ENCODE measurements at places on chromosomes 7 and 10.
A peak's percentile ranks its signal among the peaks of the same experiment; 100 is the strongest.

DNA sequence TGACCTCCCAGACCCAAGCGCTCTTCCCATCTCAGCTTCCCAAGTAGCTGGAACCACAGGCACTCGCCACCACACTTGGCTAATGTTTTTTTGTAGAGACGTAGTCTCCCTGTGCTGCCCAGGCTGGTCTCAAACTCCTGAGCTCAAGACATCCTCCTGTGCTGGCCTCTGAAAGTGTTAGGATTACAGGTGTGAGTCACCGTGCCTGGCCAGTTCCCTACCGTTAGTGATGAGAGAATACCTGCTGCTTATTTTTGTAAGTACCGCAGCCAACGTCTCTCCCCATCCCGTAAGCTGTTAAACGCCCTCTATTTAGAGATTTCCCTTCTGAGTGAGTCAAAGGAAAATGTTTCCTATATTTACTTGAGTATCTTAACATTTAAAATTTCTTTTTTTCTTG, 38.5 kb upstream of the PDLIM1 start:
- no peaks in the 10 kb centered on the region for H3K4me1 ChIP-seq
- H3K27me3 ChIP-seq: no peaks in the 10 kb centered on the region
- no peak overlapping the region for H3K27ac ChIP-seq
- no peaks in the 10 kb centered on the region for H3K36me3 ChIP-seq

DNA sequence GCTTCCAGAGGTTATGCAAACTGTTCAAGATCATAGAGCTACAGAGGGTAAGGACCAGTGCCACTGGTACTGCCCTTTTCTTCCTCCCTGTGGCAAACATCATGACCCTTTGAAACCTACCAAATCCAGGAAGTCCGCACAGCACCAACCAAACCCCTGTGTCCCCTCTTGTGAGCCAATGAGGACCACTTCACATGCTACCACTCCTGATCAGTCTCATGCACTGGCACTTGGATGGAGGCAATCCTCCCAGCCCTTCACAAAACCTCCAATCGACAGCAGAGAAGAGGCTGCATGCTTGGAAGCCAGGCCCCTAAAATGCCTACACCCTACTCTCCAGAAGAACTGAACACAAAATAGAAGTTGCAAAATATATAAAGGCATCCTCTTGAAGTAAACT, 248.0 kb downstream of the TNS3 start:
- no peaks in the 10 kb centered on the region for H3K4me1 ChIP-seq
- no peaks in the 10 kb centered on the region for H3K36me3 ChIP-seq
- no peaks in the 10 kb centered on the region for H3K27me3 ChIP-seq
- H3K4me3 ChIP-seq: no peak overlapping the region
- DNase-seq: no peak
- H3K27ac ChIP-seq: no peak overlapping the region

DNA sequence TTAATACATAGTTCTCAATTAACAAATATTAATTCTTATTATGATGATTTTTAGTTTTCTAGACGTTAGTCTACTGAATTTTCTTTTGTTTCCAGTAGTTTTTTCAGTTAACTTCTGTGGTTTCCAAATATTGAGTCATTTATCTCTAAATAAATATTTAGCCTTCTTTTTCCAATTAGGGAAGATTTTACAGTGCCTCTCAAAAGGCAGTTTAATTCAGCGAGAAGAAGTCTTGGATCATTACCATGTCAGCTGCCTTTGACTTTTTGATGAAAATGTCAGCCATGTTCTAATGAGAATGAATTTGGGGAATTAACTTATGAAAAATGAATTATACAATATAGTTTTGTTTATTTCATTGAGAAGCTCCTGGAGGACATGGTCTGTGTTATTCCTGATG, 90.0 kb downstream of the CDK14 start:
- H3K4me3 ChIP-seq: no peak overlapping the region
- no peaks in the 10 kb centered on the region for H3K4me1 ChIP-seq
- H3K36me3 ChIP-seq: no peaks in the 10 kb centered on the region
- no peaks in the 10 kb centered on the region for H3K27me3 ChIP-seq
- DNase-seq: no peak

DNA sequence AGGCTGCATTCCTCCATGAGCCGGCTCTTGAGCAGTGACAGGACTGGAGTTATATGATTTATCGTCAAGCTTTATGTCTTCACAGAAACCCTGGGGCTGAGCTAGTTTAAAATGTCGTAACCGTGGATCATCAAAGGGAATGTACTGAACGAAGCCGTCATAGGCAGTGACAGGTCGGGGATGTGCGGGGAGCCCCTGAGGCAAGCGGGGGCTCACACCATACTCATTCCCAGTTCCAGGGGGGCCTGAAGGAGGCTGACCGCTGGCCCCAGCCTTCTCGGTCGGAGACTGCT, 30.7 kb downstream of the JCAD start:
- H3K4me3 ChIP-seq: peak overlapping the region; percentile 68
- DNase-seq: no peak

GRCh38 chr10:107656932-107657331, 492.4 kb upstream of the SORCS1 start:
- H3K27me3 ChIP-seq: no peaks in the 10 kb centered on the region
- H3K36me3 ChIP-seq: no peaks in the 10 kb centered on the region
- no peak for DNase-seq

DNA sequence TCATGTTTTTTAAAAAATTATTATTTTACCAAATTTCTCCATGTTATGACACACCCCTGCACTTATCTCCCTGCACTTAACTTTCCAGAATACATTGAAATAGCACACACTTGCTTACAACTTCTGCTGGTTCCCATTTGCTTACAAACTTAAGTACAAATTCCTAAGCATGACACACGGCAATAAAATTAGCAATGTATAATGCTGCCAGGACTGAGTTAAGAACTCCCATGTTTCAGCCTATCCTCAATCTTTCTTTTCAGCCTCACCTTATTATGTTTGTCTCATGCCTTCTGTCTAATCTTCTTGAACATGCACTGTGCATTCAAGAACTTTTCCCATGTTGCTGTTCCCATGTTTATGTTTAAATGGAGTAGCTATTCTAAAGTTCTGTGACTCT, 40.8 kb downstream of the PRPS1L1 start:
- no peak for DNase-seq
- H3K27me3 ChIP-seq: no peaks in the 10 kb centered on the region
- H3K4me3 ChIP-seq: no peak overlapping the region

GRCh38 chr7:151378011-151378410, 31.8 kb downstream of the WDR86 start:
- H3K4me1 ChIP-seq: peaks cover 8% of the 10 kb centered on the region
- no peak overlapping the region for H3K27ac ChIP-seq
- peaks cover 36% of the 10 kb centered on the region for H3K36me3 ChIP-seq
- H3K27me3 ChIP-seq: peaks cover 12% of the 10 kb centered on the region
- no peak overlapping the region for H3K4me3 ChIP-seq
- no peak for DNase-seq

- DNase-seq: no peak
- no peaks in the 10 kb centered on the region for H3K4me1 ChIP-seq
- no peak overlapping the region for H3K4me3 ChIP-seq
- H3K36me3 ChIP-seq: no peaks in the 10 kb centered on the region
Measured at GRCh38 chr10:95133997-95134396, 60.0 kb upstream of the ACSM6 start.

GRCh38 chr10:57008189-57008588, 647.1 kb upstream of the ZWINT start:
- H3K4me3 ChIP-seq: no peak overlapping the region
- H3K27me3 ChIP-seq: no peaks in the 10 kb centered on the region
- H3K36me3 ChIP-seq: no peaks in the 10 kb centered on the region

DNA sequence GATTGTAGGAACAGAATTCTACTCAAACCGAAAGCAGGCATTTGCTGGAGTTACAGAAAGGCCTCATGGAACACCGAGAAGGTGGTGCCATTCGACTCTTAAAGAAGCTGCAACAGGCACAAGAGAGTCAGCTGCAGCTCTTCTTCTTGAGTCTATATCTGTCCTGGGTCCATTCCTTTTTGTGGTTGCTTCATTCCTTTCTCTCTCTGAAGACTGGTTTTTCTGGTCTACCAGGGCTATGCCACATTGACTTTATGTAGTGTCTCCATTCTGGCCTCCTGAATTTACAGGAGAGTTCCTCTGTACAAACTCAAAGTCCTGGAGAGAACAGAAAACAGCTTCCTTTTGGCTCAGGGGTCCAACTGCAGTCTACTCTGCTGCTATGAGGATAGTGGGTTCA, 132.8 kb downstream of the CFTR start:
- DNase-seq: no peak
- H3K36me3 ChIP-seq: no peaks in the 10 kb centered on the region
- H3K27ac ChIP-seq: no peak overlapping the region
- H3K27me3 ChIP-seq: no peaks in the 10 kb centered on the region

- no peak for DNase-seq
- no peak overlapping the region for H3K27ac ChIP-seq
- H3K27me3 ChIP-seq: no peaks in the 10 kb centered on the region
- H3K36me3 ChIP-seq: no peaks in the 10 kb centered on the region
Measured at GRCh38 chr7:137506031-137506430, 162.5 kb upstream of the PTN start.

- peaks cover 9% of the 10 kb centered on the region for H3K4me1 ChIP-seq
- no peak overlapping the region for H3K27ac ChIP-seq
- DNase-seq: no peak
- H3K27me3 ChIP-seq: peaks cover 8% of the 10 kb centered on the region
- peaks cover 2% of the 10 kb centered on the region for H3K36me3 ChIP-seq
- H3K4me3 ChIP-seq: no peak overlapping the region
Measured at GRCh38 chr10:80410122-80410521, 1.8 kb downstream of the PRXL2A start.

GRCh38 chr7:8149222-8149621, 112.7 kb downstream of the ICA1 start:
- DNase-seq: no peak
- H3K27me3 ChIP-seq: no peaks in the 10 kb centered on the region
- no peak overlapping the region for H3K27ac ChIP-seq

DNA sequence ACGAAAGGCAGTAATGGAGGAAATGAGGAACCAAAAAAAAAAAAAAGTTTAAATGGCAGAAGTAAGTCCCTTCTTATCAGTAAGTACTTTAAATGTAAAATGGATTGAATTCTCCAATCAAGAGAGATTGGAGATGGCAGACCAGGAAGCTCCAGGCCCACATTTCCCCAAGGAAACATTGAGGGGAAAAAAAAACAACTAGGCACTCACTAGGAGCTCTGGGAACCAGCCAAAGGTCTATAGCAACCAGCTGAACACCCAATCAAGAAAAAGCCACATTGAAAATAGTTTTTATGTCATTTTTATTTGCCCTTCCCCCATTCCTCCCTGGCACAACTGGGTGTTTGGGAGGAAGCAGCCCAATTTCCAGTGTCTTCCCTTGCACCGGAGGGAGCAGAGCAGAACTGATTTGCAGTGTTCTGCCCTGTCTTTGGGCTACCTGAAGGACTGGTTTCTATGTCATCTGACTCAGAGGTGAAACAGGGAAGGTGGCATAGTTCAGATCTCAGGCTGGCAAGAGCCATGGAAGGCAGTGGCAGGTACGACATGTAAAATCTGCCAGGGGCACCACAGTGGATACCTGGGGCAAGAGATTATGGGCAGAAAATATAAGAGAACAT, 121.9 kb downstream of the SMURF1 start:
- H3K27me3 ChIP-seq: no peaks in the 10 kb centered on the region
- no peaks in the 10 kb centered on the region for H3K4me1 ChIP-seq
- H3K27ac ChIP-seq: peak overlapping the region; percentile 24
- H3K4me3 ChIP-seq: no peak overlapping the region
- no peak for DNase-seq

- H3K4me1 ChIP-seq: peaks cover 7% of the 10 kb centered on the region
- H3K36me3 ChIP-seq: peaks cover 1% of the 10 kb centered on the region
- no peak overlapping the region for H3K27ac ChIP-seq
- peak overlapping the region; percentile 70 for H3K4me3 ChIP-seq
- peaks cover 90% of the 10 kb centered on the region for H3K27me3 ChIP-seq
Measured at GRCh38 chr7:33903791-33904680, 1.3 kb upstream of the BMPER start.

DNA sequence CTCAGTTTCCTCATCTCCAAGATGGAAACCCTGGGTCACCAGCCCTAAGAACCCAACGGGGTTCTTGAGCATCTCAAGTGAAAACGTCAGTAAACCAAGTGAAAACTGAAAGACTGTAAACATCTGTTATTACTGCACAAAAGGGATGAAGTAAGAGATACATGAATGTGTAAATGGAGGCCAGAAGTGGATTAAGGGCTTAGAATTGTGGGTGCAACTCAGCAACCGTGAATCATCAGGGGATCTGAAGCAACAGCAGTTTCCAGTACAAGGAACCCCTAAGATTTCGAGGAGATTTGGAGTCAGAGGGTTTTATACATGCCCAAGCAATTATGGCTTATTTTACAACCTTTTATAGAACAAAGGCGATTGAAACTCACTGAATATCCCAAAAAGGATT, 95.7 kb upstream of the SVIL start:
- no peak for DNase-seq
- peaks cover 59% of the 10 kb centered on the region for H3K4me1 ChIP-seq
- no peak overlapping the region for H3K4me3 ChIP-seq
- H3K27me3 ChIP-seq: no peaks in the 10 kb centered on the region
- no peak overlapping the region for H3K27ac ChIP-seq
- peaks cover 3% of the 10 kb centered on the region for H3K36me3 ChIP-seq

DNA sequence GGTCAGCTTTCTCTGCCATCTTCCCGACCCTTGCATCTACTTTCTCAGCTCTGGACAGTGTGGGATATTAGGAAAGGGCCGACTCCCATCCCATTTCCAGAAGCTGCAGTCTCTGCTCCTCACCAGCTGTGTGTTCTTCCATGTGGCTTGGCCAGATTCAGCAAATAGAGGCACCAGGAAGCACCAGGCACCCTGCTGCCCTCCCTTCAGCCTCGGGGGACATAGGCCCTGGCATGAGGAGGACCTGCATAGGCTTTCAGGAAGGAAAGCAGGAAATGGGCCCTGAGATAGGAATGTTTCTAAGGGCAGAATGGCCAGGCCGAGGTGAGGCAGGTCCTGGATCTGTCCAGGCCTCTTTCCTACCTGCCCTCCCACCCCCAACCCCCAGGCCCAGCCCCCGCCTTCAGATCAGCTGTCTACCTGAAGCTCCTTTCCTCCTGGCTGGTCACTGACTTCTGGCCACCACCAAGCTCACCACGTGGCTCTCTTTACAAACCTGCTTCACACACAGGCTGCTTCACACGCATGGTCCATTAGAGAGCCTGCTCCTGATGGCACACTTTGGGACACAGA, 27.5 kb upstream of the PURB start:
- peak overlapping the region; percentile 46 for H3K27ac ChIP-seq
- peaks cover 5% of the 10 kb centered on the region for H3K4me1 ChIP-seq
- H3K27me3 ChIP-seq: no peaks in the 10 kb centered on the region
- no peak for DNase-seq

- peaks cover 9% of the 10 kb centered on the region for H3K36me3 ChIP-seq
- no peaks in the 10 kb centered on the region for H3K4me1 ChIP-seq
- H3K4me3 ChIP-seq: no peak overlapping the region
- no peak for DNase-seq
Measured at GRCh38 chr10:28201410-28202400, 101.2 kb downstream of the MPP7 start.

Measured in central memory CD8-positive, alpha-beta T cell (primary cell).